ENCODE measurements at places on chromosomes 2 and 18. TPM values are rescaled to one million over a fixed set of nuclear protein-coding genes. Genes with fewer than 3 reads are reported as not detected.
A peak's percentile ranks its signal among the peaks of the same experiment; 100 is the strongest.

Gene ATAD2B
- 28.8 TPM for total RNA-seq

Gene KLHL30
- total RNA-seq = 9.6 TPM

Gene B4GALT6
- 4.2 TPM for total RNA-seq

Gene ZSWIM2
- total RNA-seq = not detected

Gene MEP1B
- not detected for total RNA-seq

Gene RBBP8
- total RNA-seq = 16.0 TPM

Gene ARHGAP28
- total RNA-seq = 15.6 TPM

GRCh38 chr2:24012521-24013188, 2.8 kb downstream of the MFSD2B start:
- DNase-seq = no peak

GRCh38 chr2:198645816-198646215, 811.9 kb downstream of the SATB2 start:
- DNase-seq = no peak

DNA sequence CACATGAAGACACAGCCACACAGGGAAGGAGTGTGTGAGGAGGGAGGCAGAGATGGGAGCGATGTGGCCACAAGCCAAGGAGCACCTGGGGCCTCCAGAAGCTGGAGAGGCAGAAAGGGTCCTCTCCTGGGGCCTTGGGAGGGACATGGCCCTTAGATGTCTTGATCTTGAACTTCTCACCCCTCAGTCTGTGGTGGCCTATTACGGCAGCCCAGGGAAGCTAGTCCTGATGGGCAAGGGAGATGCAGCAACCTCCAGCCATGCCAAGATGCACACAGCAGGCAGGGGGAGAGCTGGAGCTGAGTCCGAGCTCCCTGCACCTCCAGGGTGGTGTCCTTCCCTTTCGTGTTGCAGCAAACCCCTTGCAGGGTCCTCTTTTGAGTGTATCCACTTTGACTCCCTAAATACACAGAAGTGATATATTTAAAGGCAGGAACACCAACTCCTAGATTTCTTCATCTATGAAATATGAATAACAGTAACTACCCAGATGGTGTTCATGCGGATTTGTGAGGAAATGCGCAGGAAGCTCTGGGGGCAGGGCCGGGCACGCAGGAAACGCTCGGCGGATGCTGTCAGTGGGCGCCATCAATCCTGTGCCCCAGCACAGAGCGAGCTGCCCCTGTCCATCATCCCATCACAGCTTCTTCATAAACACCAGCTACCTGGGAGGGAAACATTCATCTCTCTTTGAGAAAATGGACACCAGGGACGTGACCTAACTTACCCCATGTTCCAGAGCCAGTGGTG, 230.4 kb upstream of the MYT1L start:
- peak; percentile 34 for DNase-seq

DNA sequence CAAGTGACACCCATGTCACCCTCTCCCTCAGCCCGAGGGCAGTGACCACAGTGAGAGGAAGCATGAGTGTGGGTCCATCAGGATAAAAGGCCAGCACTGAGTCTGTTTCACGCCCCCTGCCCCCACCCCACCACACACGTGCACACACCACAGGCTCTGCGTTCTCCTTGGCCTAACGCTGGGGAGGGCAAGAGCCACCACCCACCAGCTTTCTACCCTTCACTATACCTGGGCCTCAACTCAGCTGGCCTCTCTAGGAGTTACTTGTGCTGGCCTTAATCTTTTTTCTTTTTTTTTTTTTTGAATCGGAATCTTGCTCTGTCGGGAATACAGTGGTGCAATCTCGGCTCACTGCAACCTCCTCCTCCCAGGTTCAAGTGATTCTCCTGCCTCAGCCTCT, 140.5 kb downstream of the ZFP36L2 start:
- DNase-seq = peak; percentile 74

GRCh38 chr2:201150454-201151020, 32.4 kb upstream of the CASP10 start:
- DNase-seq = no peak

DNA sequence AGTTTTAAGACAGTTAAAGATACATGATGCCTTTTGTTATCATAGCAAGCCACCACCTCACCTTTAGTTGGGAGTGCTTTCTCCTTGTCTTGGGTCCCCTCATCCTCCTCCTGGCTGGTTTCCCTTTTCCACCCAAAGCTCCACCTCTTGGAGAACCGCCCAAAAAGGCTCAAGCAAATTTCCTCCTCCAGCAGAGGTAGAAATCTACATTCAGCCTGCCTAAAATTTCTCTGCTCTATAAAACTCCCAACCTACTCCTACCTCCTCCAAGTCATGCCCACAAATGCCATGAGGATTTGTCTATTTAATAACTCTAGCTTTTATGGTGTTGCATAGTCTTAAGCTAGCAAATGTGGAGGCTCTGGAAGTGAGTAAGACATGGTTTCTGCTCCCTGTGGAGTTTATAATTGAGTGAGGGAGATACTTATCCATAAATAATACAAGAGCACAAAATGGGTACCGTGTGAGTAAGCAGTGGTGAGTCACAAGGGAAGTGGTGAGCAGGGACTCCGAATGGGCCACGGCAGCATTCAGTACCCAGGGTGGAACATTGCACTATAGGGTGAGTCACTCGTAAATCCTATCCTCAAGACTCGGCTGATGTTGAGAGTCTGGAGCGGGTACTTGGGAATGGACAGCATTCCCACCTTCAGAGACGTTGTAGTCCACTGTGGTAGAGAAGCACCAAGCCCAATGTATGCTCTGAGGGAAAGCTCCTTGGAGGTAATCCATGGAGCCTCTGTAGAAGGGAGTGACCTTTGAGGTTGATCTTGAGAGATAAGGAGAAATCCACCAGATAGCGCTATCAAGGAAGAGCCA, 146.3 kb downstream of the RTN4 start:
- DNase-seq = no peak

DNA sequence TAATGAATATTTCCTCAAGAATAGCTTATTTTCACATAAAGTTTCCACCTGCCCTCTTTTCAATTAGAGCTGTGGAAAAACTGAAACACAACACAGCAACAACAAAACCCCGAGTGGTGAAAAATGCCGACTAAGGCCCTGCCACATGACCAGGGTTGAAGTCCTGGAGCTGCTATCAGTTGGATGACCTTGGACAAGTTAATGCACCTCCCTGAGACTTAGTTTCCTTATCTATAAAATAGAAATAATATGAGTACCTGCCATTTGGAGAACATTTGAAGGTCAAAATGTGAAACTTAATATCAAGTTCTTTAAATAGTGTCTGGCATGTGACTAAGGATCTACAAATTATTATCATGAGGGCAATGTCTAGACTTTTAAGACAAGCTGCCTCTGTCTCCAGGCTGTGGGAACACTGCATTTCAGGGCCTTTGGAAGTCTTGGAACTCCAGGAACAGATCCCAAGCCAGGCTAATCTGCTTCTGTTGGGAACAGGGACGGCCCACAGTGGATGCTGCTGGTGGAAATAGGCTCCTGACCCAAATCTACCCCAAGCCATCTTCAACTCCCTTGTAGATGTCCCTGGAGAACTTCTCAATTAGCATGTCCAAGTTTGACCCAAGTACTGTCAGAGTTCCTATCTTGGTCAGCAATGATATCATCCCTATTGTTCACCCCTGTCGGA, 42.0 kb upstream of the TRIB2 start:
- no peak for DNase-seq

DNA sequence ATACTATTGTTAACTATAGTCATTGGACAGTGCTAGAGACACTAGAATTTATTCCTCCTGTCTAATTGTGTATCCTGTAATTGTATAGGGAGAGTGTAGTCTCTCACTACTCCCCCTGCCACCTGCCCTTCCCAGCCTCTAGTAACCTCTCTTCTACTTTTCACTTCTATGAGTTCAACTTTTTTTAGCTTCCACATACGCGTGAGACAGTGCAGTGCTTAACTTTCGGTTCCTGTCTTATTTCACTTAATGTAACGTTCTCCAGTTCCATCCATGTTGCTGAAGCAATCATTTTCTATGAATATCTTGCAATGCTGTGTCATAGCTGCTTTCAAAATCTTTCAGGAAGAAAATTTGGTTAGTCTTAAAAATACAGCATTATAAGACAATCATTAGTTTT, 22.8 kb upstream of the RUFY4 start:
- DNase-seq = no peak

- no peak for DNase-seq
Measured at GRCh38 chr2:107258531-107259407, 372.8 kb upstream of the ST6GAL2 start.

GRCh38 chr2:238100049-238100820, at the start of gene ESPNL:
Gene ESPNL, plus strand, starts transcription at chr2:238100340. Its CDS starts 80 bp downstream, at chr2:238100420.
- peak; percentile 69 for DNase-seq

GRCh38 chr2:1654696-1655374, 89.5 kb downstream of the PXDN start:
- peak; percentile 52 for DNase-seq

Data from posterior vena cava (tissue), 2 donors.